NCI-H510A (cell line): ENCODE measurements at places on chromosomes 5 and 9.

GRCh38 chr9:96073531-96074480, 198.3 kb downstream of the ERCC6L2 start:
- DNase-seq, result no peak

- DNase-seq, result no peak
Observed at GRCh38 chr9:33813712-33814641, 3.0 kb upstream of the UBE2R2 start.

- no peak for DNase-seq
Observed at GRCh38 chr5:113039934-113040285, 63.3 kb downstream of the DCP2 start.

DNA sequence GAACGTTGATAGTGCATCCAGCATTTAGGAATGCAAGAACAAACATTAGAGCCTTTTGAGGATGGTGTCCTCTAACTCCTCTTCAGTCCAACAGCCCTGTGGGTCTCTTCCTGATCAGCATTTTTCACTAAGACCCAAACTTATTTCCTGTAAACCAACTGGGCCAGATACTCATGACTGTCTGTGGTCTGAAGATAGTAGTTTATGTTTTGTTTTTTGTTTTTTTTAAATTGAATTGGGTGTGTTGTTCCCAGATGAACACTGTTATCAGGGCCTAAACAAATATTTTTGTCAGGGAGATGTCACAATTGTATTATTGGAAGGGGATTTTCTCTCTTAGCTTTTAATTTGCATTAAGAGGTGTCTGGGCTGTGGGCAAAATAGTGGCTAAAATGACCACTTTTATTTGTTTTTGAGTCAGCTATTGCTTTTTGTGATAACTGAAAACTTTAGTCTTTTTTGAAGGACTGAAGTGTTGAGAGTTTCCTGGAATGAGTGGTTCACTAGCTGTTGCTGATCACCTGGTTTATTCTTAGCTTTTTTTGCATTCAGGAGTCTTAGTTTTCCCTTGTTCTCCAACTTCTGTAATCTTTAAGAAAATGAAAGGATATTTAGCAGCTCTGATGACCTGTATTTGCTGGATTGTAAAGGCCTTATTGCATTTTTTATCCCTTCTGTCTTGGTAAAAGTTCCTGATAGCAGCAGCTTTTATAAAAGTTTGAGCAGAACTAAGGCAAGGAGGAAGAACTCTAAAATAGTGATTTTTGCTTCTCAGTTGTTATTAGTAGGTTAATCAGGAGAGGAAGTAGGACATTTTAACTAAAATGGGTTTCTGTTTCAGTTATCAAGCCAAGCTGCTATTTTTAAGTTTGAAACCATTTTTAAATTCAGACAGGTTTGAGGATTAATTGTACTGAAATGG, 5.5 kb downstream of the MAN2A1 start:
- DNase-seq, result no peak

DNA sequence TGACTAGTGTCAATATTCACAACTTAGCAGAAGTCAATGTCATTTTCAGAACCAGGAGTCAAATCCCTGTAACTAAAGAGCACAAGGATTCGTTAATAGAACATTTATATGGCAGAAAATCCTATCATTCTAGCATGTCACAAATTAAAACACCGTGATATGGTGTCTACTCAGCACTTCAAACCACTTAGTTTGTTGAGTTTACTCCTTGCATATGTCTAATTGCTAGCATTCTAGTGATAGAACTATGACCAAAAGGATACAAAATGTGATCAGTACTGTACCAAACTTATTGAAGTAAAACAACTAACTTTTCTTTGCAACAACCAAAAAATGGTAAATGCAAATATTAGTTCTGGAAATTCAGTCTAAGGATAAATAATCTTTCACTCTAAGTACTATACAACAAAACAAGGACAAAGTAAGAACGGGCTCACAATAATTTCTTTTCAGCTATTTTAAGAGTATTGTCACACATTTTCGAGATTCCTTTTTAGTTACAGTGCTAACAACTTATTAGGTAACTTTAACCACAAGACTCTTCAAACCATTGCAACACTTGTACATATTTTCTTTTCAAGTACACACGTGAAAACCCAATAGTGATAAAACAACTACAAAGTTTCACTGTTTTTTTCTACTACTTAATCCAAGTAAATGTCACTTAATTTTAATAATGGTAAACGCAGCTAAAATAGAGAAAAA, 845.2 kb upstream of the CDH10 start:
- no peak for DNase-seq

DNA sequence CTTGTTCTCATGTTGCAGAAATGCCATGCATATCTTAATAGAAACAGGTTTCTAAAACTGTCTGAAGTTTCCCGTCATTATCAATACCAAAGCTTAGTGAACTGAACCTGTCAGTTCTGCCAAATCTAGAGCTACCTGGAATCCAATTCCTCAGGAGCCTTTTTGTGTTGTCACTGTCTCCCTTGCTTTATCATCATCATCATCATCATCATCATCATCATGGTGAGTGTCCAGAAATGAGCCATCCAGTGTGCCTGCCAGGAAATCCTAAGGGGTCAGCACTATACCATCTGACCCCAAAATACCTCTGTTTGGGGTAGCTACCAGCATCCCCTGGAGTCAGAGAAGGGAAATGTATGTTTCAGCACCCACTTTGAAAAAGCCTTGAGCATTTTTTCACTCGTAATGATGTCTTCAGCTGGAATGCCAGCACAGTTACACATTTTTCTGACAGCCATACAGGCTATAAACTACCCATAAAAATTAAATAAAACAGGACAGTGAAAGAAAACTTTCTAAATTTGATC, 150.3 kb downstream of the NR2F1-AS1 start:
- DNase-seq, result no peak

GRCh38 chr5:149156435-149157083, 15.3 kb downstream of the ABLIM3 start:
- no peak for DNase-seq

DNA sequence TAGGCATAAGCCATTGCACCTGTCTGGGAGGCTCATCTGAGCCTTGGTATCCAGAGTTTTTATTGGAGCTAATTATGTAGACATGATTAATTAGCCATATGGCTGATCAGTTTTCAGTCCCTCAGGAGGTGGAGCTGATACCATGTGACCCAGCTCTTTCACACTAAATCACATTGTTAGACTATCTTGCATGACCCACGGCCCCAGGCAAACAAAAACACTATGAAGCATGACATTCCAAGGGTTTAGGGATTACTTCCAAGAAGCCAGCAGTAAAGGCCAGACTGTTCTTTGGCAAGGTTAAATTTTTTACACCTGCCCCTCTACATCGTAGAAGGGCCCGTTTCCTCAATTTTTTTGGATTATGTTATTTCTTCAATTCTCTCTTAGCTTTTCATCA, 5.0 kb upstream of the C5orf24 start:
- no peak for DNase-seq
